ENCODE measurements at places on chromosomes 11 and 22.

DNA sequence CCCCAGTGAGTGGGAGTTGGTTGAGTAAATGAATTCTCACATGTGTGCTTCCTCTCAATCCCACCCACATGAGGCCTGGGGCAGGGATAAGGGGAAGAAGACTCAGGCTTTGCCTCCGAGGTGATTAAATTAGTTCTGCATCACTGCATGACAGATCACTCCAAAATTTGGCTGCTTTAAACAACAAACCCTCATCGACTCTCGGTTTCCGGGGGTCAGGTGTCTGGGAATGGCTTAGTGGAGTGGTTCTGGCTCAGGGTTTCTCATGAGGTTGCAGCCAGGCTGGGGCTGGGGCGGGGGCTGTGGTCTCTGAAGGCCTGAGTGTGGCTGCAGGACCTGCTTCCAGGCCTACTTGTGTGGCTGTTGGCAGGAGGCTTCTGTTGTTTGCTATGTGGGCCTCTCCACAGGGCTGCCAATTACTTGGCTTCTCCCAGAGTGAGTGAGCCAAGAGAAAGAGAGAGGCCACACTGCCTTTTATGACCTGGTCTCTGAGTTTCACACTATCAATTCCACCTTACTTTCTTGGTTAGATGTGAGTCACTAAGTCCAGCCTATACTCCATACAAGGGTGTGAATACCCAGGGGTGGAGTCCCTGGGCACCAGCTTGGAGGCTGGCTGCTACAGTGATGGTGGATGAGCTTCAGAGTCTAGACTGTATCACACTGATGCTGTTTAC lies 15.9 kb downstream of the MOGAT2 start:
- DNase-seq, result peak; percentile 72

DNA sequence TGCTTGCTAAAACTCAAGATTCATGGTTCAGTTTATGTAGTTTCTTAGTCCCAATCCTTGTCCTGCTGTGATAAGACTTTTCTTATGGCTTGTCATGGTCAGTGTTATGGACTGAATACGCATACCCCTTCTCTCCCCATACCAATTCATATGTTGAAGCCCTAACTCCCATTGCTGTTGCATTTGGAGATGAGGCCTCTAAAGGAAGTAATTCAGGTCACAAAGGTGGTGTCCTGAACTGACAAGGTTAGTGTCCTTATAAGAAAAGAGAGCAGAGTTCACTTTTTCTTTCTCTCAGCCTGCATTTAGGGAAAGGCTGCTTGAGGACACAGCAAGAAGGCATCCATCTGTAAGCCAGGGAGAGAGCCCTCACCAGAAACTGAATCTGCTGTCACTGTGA lies 618.2 kb downstream of the LRRC4C start:
- no peak for DNase-seq

DNA sequence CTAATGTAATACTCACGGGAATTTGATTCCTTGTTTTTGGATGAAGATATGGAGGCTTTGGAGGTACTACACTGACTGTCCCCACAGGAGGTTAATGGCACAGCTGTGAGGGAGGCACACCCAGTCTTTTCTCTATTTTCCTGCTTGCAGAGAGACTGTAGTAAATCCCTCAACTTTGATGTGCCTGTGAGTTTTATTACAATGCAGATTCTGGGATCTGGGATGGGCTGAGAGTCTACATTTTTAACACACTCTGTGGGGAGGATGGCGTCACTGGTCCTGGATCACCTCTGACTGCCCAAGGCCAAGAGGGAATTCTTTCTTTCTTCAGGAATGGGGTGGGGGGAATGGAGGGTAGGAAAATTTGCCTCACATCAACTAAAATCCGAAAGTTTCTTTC lies 80.2 kb upstream of the NTM start:
- no peak for DNase-seq

DNA sequence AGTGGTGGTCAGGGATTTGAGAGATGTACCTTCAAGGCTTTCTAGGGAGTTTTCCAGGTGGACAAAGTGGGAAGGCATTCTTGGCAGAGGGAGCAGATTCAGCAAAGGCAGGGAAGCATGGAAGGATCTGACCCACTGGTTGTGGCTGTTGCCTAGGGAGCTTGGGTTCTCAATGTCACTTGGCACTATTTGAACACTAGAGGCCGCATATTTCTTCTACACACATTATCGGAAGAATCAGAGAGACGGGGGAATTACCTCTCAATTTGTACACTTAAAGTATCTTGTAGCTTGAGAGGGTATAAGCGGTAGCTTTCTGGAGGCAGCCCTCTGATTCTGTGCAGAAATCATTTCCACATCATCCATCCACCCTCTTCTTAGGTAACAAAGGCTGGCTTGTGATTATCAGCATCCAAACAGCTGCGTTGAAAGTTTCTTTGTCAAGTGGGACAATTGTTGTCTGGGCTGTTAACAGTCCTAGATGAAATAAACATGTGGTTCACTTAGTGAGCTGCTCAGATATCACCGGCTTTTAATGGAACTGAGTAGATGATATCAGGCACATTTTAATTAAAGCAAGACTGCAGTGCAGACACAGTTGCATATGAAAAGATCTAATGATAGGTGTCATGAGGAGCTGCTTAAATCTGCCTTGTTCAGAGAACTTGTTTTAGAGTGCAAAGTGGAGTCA lies 2.6 kb downstream of the NELL1 start:
- DNase-seq, result no peak

DNA sequence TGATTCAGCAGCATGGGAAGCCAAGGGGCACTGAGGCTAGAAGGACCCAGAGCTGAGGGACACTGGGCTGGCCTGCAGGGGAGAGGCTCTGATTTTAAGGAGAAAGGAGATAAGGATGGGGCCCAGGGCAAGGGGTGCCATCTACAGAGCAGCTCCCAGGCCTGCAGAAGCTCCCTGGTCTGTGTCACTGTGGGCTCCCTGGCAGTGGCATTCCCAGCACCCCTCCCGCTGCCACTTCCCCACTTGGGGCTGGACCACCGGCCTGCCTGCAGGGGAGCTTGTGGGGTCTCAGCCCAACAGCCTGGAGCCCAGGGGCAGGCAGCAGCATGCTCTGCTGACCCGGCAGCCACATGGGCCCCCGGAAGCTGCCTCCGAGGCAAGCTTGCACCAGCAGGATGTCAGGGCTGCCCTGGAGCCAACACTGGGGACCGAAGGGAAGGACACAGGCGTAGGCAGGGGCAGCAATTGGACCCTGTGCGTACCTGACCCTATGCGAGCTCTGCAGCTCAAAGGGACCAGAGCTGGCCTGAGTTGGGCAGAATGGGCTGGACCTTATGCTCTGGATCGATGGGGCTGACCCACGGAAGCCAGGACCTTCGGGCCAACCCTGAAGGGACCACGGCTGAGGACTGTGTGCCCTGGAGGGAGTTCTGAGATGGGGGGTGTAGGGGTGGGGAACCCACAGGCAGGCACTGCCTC lies 35.4 kb upstream of the WNT7B start:
- no peak for DNase-seq

DNA sequence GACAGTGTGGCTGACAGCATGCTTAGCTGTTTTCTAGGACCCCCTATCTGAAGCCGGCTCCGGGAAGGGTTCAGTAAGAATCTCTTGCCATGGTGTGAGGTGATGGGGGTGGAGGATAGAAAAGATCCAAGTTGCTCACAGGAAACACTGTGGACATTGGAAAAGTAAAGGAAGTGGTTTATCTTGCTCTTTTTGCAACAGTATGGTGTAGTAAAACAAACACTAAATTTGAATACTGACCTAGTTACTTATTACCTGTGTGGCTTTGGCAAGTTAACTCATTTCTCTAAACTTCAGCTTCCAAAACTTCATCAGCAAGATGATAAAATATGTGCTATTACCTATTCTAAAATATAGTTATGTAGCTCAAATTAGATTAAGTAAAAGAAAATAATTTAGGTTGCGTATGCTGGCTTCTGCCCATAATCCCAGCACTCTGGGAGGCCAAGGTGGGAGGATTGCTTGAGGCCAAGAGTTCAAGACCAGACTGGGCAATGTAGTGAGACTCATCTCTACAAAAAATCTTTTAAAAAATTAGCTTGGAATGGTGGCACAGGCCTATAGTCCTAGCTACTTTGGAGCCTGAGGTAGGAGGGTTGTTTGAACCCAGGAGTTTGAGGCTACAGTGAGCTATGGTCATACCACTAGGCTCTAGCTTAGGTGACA lies 51.6 kb upstream of the APOA1 start:
- DNase-seq, result no peak

Data from upper lobe of left lung (tissue), 6 donors.